Activated CD4-positive, alpha-beta T cell treated with anti-CD3 and anti-CD28 coated beads, Interleukin-2, amount 10 ng/mL, durations not matched to agents 7 days and 5 days (primary cell): ENCODE measurements at places on chromosomes 4 and X. TPM values are rescaled to one million over a fixed set of nuclear protein-coding genes. Genes with fewer than 3 reads are reported as not detected.

SPANXN3 gene
- total RNA-seq = not detected

CRMP1 gene
- 0.12 TPM for total RNA-seq

MAEA gene
- 69.0 TPM for total RNA-seq

MID2 gene
- 3.8 TPM for total RNA-seq

CCDC149 gene
- total RNA-seq = not detected

VCX3A gene
- not detected for total RNA-seq

UGT2A3 gene
- total RNA-seq = not detected

FGF5 gene
- total RNA-seq = not detected

ATG4A gene
- 11.1 TPM for total RNA-seq

HSPA4L gene
- 0.02 TPM for total RNA-seq

KCNE5 gene
- 0.19 TPM for total RNA-seq

SOX3 gene
- total RNA-seq = not detected

BTC gene
- not detected for total RNA-seq

FAM241A gene
- total RNA-seq = 1.5 TPM

SSX7 gene
- total RNA-seq = not detected

TMEM154 gene
- 38.1 TPM for total RNA-seq

ASB5 gene
- not detected for total RNA-seq

UCHL1 gene
- not detected for total RNA-seq

SSX3 gene
- total RNA-seq = not detected

HSFX2 gene
- total RNA-seq = not detected
